ENCODE measurements at places on chromosomes 5 and 9.

- DNase-seq, result no peak
These were observed 44.3 kb downstream of the SMARCA2 start for GRCh38 chr9:2059274-2059929.

GRCh38 chr5:178532666-178533065 lies 57.5 kb downstream of the COL23A1 start:
- DNase-seq, result no peak

DNA sequence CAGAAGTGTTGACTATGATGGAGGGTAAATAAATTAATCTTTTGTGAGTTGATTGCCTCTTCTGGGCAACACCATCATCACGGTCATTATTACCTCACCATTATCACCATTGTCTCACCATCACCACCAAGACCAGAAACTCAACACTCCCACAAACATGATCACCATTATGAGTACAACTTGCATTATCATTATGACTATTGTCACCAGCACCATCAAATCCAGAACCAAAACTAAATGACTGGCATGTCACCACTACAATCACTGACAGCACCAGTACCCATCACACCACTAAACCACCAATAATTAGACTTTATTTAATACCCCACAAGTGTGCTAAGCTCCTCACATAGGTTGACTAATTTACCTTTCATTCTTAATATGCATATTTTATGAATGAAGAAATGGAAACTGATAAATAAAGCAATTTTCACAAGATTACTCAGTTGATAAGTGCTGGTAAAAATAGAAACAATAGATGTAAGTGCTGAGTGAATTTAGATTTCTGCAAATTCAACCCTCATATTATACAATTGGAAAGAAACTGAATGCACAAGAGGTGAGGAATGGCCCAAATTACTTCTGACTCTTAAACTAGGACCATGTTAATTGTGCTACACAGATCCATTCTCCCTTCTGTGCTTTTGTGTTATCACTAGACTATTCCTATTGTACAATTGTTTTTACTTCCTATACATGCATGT lies 517.8 kb upstream of the PAPPA start:
- no peak for DNase-seq

- no peak for DNase-seq
These were observed 210.8 kb downstream of the NFIB start for GRCh38 chr9:14103115-14103514.

- DNase-seq, result no peak
These were observed 269.4 kb upstream of the KLF9 start for GRCh38 chr9:70683841-70684240.

- DNase-seq, result no peak
These were observed 100.4 kb upstream of the FAM174A start for GRCh38 chr5:100434815-100435214.

GRCh38 chr9:1879501-1879900 lies 135.6 kb upstream of the SMARCA2 start:
- no peak for DNase-seq

DNA sequence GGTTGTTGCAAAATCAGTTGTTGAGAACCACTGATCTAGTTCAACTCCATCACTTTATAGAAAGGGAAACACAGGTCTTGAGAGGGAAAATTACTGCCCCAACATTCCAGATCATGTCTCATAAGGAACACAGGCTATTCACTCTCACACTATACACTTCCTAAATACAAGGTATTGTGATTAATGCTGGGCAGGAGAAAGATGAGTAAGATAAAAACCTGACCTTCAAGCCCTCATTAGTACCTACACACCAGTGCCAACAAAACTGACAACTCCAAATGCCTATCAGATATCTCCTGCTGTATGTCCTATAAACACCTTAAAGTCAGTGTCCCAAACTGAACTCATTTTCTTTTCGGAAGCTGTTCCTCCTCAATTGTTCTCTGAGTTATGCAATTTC lies 8.2 kb downstream of the GNE start:
- DNase-seq, result no peak

GRCh38 chr5:54658010-54658409 lies 140.5 kb downstream of the SNX18 start:
- no peak for DNase-seq

- no peak for DNase-seq
These were observed 76.2 kb downstream of the ARHGAP26 start for GRCh38 chr5:142846406-142846805.

GRCh38 chr5:15715967-15716366 lies 216.0 kb downstream of the FBXL7 start:
- DNase-seq, result no peak

- DNase-seq, result no peak
These were observed 435.5 kb downstream of the TAF11L14 start for GRCh38 chr5:18069790-18070189.

DNA sequence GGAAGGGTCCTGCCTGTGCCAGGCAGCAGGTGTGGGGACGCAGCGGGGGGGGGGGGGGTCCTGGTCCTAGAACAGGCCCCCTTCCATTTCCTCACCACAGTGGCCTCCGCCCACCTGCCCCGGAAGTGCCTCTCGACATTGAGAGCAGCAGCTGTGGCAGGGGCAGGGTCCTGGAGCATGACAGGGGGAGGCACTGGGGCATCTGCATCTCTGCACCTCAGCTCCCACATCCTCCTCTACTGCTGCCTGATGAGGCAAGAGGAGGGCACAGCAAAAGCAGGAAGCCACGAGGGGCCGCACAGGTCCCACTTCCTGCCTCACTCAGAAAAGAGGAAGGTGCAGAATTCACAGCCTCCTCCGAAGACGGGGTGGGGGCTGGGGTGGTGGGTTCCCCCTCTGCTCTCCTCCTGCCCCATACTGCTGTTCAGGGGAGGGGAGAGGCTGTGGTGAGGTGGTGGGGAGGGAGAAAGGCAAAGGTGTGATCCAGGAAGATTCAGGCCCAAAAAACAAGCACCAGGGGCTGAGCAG lies 14.8 kb downstream of the AKNA start:
- DNase-seq, result no peak

DNA sequence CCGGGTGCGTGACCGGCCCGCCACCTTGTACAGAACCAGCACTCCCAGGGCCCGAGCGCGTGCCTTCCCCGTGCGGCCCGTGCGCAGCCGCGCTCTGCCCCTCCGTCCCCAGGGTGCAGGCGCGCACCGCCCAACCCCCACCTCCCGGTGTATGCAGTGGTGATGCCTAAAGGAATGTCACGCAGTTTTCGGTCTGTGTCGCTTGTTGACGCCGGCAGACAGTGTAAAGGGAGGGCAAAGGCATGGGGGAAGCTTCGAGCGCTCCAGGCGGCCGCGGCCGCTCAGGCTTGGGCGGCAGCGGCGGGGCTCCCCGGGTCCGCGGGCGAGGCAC lies 1.3 kb downstream of the LRRC26 start:
- no peak for DNase-seq

DNA sequence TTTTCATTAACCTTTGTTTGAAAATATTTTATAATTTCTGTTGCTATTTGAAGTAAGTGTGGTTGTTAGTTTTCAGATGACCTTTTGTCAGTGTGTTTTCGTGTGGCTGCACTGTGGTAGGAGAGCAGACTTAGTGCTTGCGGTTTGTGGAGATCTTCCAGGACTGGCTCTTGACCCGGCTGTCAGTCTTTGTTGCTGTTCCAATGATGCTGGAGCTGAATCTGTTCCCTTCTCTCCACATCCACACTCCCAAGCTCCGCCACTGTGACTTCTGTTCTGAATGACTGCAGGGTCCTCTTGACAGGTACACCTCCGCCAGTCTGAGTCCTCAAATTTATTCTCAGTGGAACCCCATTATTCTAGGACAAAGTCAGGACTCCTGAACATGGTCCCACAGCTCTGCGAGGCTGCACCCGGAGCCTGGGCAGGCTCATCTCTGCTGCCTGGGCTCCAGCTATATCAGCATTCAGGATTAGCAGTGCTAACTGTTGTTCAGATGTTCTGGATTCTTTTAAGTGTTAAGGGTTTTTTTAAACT lies 126.0 kb downstream of the WNK2 start:
- no peak for DNase-seq

DNA sequence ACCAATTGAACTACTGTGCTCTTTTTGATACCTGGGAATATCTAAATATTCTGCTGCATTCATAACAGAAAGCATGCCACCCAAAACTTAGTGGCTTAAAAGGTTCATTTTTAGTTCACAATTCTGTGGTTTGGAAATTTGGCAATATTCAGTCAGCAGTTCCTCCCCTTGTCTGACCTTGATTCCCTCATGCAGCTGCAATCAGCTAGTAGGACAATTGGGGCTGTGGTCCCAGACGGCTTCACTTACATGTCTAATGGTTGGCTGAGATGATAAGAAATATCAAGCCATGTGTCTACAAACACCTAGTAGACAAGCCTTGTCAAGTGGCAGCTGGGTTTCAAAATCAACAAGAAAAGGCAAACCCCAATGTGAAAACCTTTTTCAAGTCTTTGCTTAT lies 51.3 kb downstream of the ANXA1 start:
- DNase-seq, result no peak

- no peak for DNase-seq
These were observed 51.5 kb upstream of the NKD2 start for GRCh38 chr5:956941-957747.

- DNase-seq, result no peak
These were observed 17.3 kb downstream of the FRRS1L start for GRCh38 chr9:109149722-109150121.

All from stimulated activated CD4-positive, alpha-beta T cell treated with anti-CD3 and anti-CD28 coated beads, Interleukin-1b, Interleukin-23, amount 100 ng/mL, for 24 hours (primary cell).